ENCODE measurements at places on chromosomes 13 and 19.

- no peak for DNase-seq
Observed at GRCh38 chr13:110194451-110194850, 112.5 kb downstream of the COL4A1 start.

GRCh38 chr13:22837980-22838647 is 342.7 kb upstream of the SGCG start:
- no peak for DNase-seq

- no peak for DNase-seq
Observed at GRCh38 chr19:58582985-58583384, 9.8 kb upstream of the MZF1 start.

- no peak for DNase-seq
Observed at GRCh38 chr13:20843166-20843565, 59.4 kb downstream of the XPO4 start.

DNA sequence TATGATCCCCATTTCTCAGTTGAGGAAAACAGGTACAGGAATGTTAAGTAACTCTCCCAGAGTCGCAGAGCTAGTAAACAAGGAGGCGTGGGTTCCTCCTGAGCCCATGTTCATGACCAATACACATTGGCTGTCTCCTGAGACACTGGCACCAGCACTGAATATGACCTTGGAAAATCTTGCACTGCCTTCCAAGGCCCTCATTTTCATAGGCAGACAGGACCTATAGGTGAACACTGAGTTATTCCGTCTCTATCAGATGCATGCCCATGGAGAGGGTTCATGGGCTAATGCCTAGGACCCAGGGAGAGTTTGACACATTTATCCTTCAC is 504.8 kb downstream of the RFC3 start:
- no peak for DNase-seq

DNA sequence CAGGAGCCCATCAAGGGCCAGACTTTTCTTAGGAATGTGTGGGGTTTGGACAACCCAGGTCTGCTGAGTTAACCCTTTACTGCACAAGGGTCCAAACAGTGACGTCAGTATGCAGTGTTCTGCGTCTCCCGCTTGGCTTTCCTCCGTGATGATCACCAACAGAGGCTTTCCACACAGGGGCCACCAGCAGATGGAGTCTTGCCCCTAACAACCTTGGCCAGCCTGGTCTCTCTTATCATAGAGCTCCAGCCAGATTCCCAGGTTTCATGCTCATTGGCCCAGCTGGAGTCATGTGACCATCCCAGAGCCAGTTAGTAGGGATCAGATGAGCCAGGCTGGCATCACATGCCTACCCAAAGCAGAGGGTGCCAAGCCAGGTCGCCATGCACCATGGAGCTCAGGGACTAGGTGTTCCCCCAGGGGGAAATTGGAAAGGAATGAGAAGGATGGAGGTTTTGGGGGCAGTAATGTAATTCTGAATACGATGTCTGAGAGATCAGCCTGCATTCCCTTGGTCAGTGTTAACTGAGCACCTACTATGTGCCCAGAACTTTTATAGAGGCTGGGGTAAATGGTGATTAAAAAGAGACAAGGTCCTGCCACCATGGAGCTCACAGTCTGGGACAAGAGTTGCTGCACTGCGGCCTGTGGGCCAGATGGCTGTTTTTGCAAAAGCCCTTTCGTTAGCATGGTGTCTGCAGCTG is 61.2 kb downstream of the MYH14 start:
- no peak for DNase-seq

DNA sequence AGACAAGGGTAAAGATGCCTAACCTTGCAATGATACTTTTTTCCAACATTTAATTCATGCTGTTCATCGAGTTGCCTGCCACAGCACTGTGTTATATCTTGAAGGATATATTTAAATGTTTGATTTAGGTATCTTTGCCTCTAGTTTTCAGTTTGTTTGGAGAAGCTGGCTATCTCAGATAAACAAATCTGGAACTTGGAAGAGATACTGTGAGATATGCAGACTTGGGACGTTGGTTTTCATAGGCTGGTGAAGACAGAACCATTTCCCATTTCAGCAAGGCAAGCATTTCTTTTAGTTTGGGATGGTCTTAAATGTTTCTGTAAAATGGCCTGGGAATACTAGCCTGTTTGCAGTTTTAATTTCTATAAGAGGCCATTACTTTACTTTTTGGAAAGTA is 3.3 kb downstream of the RNASEH2B start:
- no peak for DNase-seq

GRCh38 chr19:23470873-23471545 is 75.7 kb upstream of the ZNF91 start:
- DNase-seq = no peak
